Activated T-cell treated with anti-CD3 and anti-CD28 coated beads, Interleukin-2, amount 50 U/mL, for 72 hours (primary cell): ENCODE measurements at places on chromosomes 6 and 20. TPM values are rescaled to one million over a fixed set of nuclear protein-coding genes. Genes with fewer than 3 reads are reported as not detected.
A peak's percentile ranks its signal among the peaks of the same experiment; 100 is the strongest.

The DSN1 gene
- 30.2 TPM for total RNA-seq

GRCh38 chr6:144824018-144824417 is 538.9 kb downstream of the UTRN start:
- H3K27me3 ChIP-seq: no peaks in the 10 kb centered on the region
- no peak for DNase-seq
- H3K36me3 ChIP-seq: peaks cover 2% of the 10 kb centered on the region
- no peak overlapping the region for H3K4me3 ChIP-seq
- H3K27ac ChIP-seq: peak overlapping the region; percentile 13

The EEF1A2 gene
- total RNA-seq: 0.94 TPM

DNA sequence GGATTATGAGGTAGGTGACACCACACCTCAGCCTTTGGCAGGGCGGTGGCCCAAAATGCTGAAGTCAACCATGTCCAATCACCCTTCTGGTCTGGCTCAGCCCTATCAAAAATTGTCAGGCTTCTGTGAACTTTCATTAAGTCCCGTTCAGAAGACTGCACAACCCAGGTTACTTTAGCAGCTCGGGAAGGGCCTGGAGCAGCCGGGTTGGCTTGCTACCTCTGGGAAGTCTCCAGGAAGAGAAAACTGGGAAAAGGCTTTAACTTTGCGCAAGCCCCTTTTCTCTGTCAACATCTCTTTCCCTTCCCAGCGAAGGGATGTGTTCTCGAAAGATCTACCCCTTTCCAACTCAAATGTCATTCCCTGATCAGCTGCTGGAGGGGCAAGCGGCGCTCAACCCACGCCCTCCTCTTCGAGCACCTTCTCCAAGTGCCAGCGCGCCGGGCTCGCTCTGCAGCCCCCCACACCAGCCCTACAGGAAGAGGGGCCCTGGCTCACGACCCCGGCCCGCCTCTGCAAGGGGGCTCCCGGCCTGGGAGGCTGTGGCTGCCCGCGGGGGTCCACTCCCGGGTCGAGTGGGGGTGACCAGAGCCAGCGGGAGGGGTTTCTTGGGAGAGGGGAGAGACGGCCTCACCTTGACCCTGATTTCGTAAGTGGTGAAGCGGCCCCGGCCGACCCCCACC is 573 bp downstream of the SNX3 start:
- no peaks in the 10 kb centered on the region for H3K36me3 ChIP-seq
- H3K27ac ChIP-seq: peak overlapping the region; percentile 69
- peaks cover 28% of the 10 kb centered on the region for H3K4me1 ChIP-seq
- peak overlapping the region; percentile 92 for H3K4me3 ChIP-seq

The LGSN gene
- total RNA-seq: 0.32 TPM

- H3K27ac ChIP-seq: peak within 1 kb of the TSS; percentile 25
- H3K27me3 ChIP-seq: no peaks in the 10 kb centered on the region
- peaks cover 15% of the 10 kb centered on the region for H3K4me1 ChIP-seq
- peak; percentile 47 for DNase-seq
Measured at GRCh38 chr20:23086056-23086566, at the start of gene CD93. Gene CD93 (minus strand): TSS chr20:23086324. CDS start chr20:23086192, 132 bp downstream.

- H3K27ac ChIP-seq: no peak overlapping the region
- peaks cover 48% of the 10 kb centered on the region for H3K27me3 ChIP-seq
- DNase-seq: no peak
- no peaks in the 10 kb centered on the region for H3K4me1 ChIP-seq
- no peak overlapping the region for H3K4me3 ChIP-seq
- H3K36me3 ChIP-seq: no peaks in the 10 kb centered on the region
Measured at GRCh38 chr20:3731944-3732326, 550 bp upstream of the HSPA12B start.

The HLA-DMA gene
- total RNA-seq: 19.4 TPM

DNA sequence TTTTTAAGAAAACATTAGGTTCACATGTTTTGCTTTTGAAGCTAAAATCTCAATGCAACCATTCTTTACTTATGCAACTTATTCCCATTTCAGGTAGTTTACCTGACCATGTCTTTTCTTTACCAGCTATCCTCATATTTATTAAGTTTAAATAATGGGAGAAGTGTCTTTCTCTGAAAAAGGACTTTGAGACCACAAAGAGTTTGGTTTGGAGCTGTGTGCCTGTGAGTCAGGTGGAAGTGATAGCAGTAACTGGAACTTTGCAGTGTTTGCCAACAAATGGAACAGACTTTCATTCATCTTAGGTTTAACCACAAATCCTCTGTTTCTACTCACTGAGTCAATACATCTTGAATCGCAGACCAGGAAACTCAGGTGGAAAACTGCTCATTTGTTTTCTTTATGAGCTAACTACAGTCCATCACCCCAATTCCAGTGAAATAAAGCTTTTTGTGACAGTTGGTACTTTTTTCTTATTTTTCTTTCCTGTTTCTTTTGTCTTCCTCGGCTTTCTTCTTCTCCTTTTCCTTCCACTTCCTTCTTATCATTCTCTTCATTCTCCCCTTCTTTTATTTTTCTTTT is 148.3 kb upstream of the RIN2 start:
- H3K4me3 ChIP-seq: no peak overlapping the region
- H3K27ac ChIP-seq: no peak overlapping the region
- no peaks in the 10 kb centered on the region for H3K36me3 ChIP-seq

- H3K27me3 ChIP-seq: peaks cover 49% of the 10 kb centered on the region
- H3K27ac ChIP-seq: no peak overlapping the region
- H3K4me1 ChIP-seq: peaks cover 6% of the 10 kb centered on the region
- H3K4me3 ChIP-seq: peak overlapping the region; percentile 9
- DNase-seq: peak; percentile 55
Measured at GRCh38 chr6:1436334-1437306, 47.2 kb downstream of the FOXF2 start.

DNA sequence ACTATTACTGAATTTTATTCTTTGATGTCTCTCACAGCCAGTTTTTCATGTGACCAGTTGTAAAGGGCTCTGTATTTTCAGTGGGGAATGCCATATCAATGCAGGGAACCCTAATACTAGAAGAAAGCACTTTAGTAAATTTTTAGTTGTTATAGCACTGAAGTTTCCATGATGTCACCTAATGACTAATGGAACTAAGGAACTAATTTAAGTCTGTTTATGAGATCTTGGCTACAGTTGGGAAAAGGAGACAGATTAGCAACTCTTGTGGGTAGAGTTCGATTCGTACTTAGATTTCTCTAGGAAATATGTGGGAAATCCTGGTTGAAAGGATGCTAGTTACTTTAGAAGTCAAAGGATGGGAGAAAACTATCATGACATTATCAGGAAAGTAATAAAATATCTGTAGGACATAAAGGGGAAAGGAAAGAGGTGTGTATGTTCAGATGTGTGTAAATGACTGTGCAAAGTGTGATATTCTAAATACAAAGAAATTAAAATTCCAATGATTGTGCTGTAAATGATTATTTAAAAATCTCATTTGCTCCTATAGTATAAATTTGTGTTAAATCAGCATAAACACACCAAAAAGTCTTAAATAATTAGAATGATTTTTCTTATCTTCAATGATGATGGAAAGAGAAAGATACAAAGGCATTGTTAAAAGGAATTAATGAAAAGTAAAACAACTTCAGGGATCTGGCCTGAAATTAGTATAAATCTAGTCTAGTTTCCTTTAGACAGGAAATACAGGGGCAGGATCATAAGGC is 103.4 kb downstream of the LRRC1 start:
- no peak for DNase-seq
- H3K4me3 ChIP-seq: no peak overlapping the region
- peak overlapping the region; percentile 16 for H3K27ac ChIP-seq
- H3K36me3 ChIP-seq: no peaks in the 10 kb centered on the region
- no peaks in the 10 kb centered on the region for H3K27me3 ChIP-seq
- H3K4me1 ChIP-seq: peaks cover 9% of the 10 kb centered on the region

The SLC25A27 gene
- 1.1 TPM for total RNA-seq

The GNAS-AS1 gene
- 2.3 TPM for total RNA-seq

DNA sequence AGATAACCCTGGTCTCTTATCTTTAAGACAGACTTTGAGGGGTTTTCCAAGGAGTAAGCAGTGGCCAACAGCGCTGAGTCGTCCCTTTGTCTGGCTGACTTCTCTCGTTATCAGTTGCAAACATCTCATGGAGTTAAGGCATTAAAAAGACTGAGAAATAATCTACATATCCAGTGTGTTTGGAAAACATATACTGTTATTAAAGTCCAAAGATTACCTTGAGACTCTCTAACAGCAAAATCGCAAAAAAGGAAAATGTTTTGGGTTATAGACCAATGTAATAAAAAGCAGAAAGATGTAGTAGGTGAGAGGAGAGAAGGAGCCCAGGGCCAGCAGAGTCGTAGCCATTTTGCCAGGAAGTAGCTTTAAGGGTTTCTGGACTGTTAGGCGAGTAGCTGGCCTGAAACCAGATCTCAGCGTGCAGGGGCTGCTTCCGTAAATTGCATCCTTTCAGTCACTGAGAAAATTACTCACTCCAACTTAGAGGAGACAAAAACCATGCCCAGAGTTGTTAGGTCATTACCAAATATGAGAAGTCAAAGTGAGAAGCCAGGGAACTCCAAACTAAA is 24.6 kb downstream of the MYLK4 start:
- no peaks in the 10 kb centered on the region for H3K4me1 ChIP-seq
- H3K27ac ChIP-seq: no peak overlapping the region
- no peak overlapping the region for H3K4me3 ChIP-seq
- H3K36me3 ChIP-seq: peaks cover 8% of the 10 kb centered on the region
- no peak for DNase-seq

DNA sequence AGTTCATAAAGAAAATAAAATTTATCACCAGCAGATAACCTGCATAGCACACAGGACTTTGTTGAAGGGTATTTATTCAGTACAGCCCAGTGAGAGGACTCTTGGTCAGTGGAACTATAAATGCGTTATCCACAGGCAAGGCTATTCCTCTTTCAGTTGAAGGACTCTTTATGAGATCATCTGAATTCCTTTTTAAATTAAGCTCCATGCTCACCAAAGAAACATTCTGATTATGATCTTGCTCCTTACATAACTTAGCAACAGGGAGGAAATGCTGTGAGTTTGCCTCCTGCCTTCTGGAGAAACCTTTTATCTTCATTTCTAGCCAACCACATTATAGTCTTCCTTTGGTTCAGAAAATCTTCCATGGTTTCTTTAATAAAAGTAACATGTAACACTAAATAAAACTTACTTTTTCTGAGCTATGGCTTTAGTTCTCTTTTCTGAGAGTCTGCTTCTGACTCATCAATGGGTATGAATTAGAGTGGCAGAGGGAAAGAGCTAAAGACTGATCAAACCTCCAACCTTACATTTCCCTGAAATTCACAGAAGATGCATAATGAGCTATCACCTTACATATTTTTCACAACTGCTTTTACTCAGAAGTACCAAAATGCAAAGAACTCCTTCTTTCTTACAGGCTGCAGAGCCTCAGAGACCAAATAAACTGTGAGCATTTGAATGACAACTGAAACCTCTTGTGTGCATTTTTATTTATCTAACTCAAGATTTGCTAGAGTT is 267.2 kb downstream of the ADGRG6 start:
- no peaks in the 10 kb centered on the region for H3K27me3 ChIP-seq
- H3K27ac ChIP-seq: peak overlapping the region; percentile 20
- DNase-seq: no peak
- H3K4me3 ChIP-seq: peak overlapping the region; percentile 40
- peaks cover 57% of the 10 kb centered on the region for H3K4me1 ChIP-seq

The RAD21L1 gene
- total RNA-seq: 1.2 TPM

DNA sequence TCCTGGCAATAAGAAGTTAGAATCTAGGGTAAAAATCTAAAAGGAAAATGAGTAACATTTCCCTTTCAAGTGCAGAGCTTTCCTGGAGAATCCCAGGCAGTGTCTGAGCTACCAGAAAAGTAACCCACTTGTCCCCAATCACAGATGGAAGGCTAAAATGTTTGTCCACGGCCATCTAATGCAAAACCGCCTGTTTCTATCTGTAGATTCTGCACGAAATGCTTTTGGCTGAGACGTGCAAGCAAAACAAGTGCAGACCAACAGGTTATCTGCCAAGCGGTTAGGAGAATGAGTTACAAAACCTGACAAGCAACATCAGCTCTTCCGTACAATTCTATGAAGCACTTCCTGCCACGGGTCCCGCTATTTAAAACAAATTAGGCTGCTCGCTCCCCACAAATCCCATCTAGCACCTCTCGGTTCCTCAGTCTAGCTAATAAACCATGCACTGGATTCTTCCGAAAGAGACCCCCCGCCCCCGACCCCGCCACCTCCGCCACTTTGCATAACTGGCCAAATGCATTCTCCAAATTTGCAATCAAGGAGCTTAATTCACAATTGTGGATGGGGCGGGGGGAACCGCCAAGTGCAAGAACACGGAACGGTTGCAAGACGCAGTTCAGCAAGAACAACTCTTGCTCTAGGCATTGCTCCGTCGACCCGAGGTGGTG is 1.4 kb downstream of the ELOVL5 start:
- H3K36me3 ChIP-seq: peaks cover 5% of the 10 kb centered on the region
- peak overlapping the region; percentile 92 for H3K4me3 ChIP-seq
- DNase-seq: no peak
- peaks cover 57% of the 10 kb centered on the region for H3K4me1 ChIP-seq
- H3K27me3 ChIP-seq: no peaks in the 10 kb centered on the region

- H3K4me3 ChIP-seq: no peak overlapping the region
- H3K27ac ChIP-seq: no peak overlapping the region
- H3K4me1 ChIP-seq: peaks cover 16% of the 10 kb centered on the region
- peak; percentile 43 for DNase-seq
- H3K36me3 ChIP-seq: no peaks in the 10 kb centered on the region
- no peaks in the 10 kb centered on the region for H3K27me3 ChIP-seq
Measured at GRCh38 chr6:3414327-3415081, 42.3 kb downstream of the SLC22A23 start.

The ELOVL4 gene
- 1.8 TPM for total RNA-seq

The RIMS1 gene
- total RNA-seq: not detected

DNA sequence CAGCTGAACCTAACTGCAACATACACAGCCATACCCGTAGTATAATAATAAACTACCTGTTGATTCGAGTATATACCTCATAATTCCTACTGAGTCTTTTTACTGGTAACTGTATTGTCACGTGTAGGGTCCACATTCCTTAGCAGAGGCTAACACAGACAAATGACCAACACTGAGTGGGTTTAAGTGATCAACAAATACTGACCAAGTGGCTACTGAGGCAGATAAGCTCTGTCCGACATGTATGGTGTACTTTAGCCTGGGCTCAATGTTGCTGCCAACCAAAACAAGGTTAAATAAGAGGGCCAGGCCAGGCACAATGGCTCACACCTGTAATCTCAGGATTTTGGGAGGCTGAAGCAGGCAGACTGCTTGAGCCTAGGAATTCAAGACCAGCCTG is 12.7 kb downstream of the ELOVL5 start:
- peaks cover 91% of the 10 kb centered on the region for H3K4me1 ChIP-seq
- peak overlapping the region; percentile 81 for H3K4me3 ChIP-seq
- DNase-seq: no peak
- no peaks in the 10 kb centered on the region for H3K27me3 ChIP-seq

The NMBR gene
- not detected for total RNA-seq

GRCh38 chr6:137981758-137982157 is 114.7 kb downstream of the TNFAIP3 start:
- no peak overlapping the region for H3K4me3 ChIP-seq
- DNase-seq: no peak
- peaks cover 28% of the 10 kb centered on the region for H3K4me1 ChIP-seq
- H3K27me3 ChIP-seq: no peaks in the 10 kb centered on the region

The SRMS gene
- total RNA-seq: not detected

The FKBP1C gene
- total RNA-seq: 4.3 TPM

The NOX3 gene
- total RNA-seq: not detected

The ZNF311 gene
- total RNA-seq: 2.1 TPM

GRCh38 chr6:166786704-166787293 is 159.7 kb upstream of the RPS6KA2 start:
- no peaks in the 10 kb centered on the region for H3K4me1 ChIP-seq
- peak; percentile 10 for DNase-seq
- H3K27ac ChIP-seq: no peak overlapping the region
- no peaks in the 10 kb centered on the region for H3K27me3 ChIP-seq
- no peaks in the 10 kb centered on the region for H3K36me3 ChIP-seq
- H3K4me3 ChIP-seq: no peak overlapping the region

The TRIM40 gene
- not detected for total RNA-seq
